ENCODE measurements at places on chromosomes 2 and 18. TPM values are rescaled to one million over a fixed set of nuclear protein-coding genes. Genes with fewer than 3 reads are reported as not detected.

The MARCO gene
- not detected for total RNA-seq

The MC2R gene
- not detected for total RNA-seq

The CD226 gene
- not detected for total RNA-seq

The CNTNAP5 gene
- total RNA-seq: not detected

The ANKRD23 gene
- 0.56 TPM for total RNA-seq

The IL1RN gene
- total RNA-seq: 163 TPM

The FBXO15 gene
- total RNA-seq: 1.1 TPM

The LYPD1 gene
- not detected for total RNA-seq

The ABCG5 gene
- not detected for total RNA-seq

The ABCB11 gene
- total RNA-seq: 0.28 TPM

The TMEM182 gene
- 2.5 TPM for total RNA-seq

The UGT1A10 gene
- total RNA-seq: not detected

The LDLRAD4 gene
- not detected for total RNA-seq

The RIT2 gene
- not detected for total RNA-seq

The SCN2A gene
- 0.07 TPM for total RNA-seq

The TWIST2 gene
- 14.7 TPM for total RNA-seq

The ETAA1 gene
- total RNA-seq: 17.5 TPM

The TMEM131 gene
- 12.1 TPM for total RNA-seq

The ACTG2 gene
- 2.3 TPM for total RNA-seq

The TNFAIP6 gene
- not detected for total RNA-seq

The ADRA2B gene
- total RNA-seq: not detected

The DIS3L2 gene
- 25.2 TPM for total RNA-seq

The CRYGD gene
- total RNA-seq: not detected

The GPR45 gene
- total RNA-seq: not detected

The DCDC2C gene
- total RNA-seq: not detected

The VWC2L gene
- total RNA-seq: not detected

The ALPG gene
- total RNA-seq: not detected

The CCDC150 gene
- 1.2 TPM for total RNA-seq

The LYG2 gene
- not detected for total RNA-seq

All from airway epithelial cell (primary cell).